ENCODE measurements at places on chromosomes 12 and 14. TPM values are rescaled to one million over a fixed set of nuclear protein-coding genes. Genes with fewer than 3 reads are reported as not detected.

The GPR68 gene
- total RNA-seq, result not detected

The TTC9 gene
- total RNA-seq, result 9.8 TPM

The TMEM106C gene
- total RNA-seq, result 67.2 TPM

The CNTN1 gene
- not detected for total RNA-seq

The NEUROD4 gene
- not detected for total RNA-seq
